Small intestine (tissue), 16 donors: ENCODE measurements at places on chromosomes 3 and 15.

- no peak for DNase-seq
These were observed 45.0 kb downstream of the SOX2 start for GRCh38 chr3:181756645-181757297.

GRCh38 chr3:159252274-159252673, 450.4 kb downstream of the MFSD1 start:
- DNase-seq = no peak

GRCh38 chr3:5120446-5120845, 1.6 kb upstream of the ARL8B start:
- no peak for DNase-seq

- no peak for DNase-seq
These were observed 408.5 kb upstream of the SUCLG2 start for GRCh38 chr3:68062926-68063325.

- no peak for DNase-seq
These were observed 6.1 kb downstream of the BCL6 start for GRCh38 chr3:187739094-187739560.

GRCh38 chr15:66760097-66760967, 58.3 kb downstream of the SMAD6 start:
- peak; percentile 34 for DNase-seq

GRCh38 chr3:163481738-163482137, 1596.6 kb downstream of the SI start:
- no peak for DNase-seq

DNA sequence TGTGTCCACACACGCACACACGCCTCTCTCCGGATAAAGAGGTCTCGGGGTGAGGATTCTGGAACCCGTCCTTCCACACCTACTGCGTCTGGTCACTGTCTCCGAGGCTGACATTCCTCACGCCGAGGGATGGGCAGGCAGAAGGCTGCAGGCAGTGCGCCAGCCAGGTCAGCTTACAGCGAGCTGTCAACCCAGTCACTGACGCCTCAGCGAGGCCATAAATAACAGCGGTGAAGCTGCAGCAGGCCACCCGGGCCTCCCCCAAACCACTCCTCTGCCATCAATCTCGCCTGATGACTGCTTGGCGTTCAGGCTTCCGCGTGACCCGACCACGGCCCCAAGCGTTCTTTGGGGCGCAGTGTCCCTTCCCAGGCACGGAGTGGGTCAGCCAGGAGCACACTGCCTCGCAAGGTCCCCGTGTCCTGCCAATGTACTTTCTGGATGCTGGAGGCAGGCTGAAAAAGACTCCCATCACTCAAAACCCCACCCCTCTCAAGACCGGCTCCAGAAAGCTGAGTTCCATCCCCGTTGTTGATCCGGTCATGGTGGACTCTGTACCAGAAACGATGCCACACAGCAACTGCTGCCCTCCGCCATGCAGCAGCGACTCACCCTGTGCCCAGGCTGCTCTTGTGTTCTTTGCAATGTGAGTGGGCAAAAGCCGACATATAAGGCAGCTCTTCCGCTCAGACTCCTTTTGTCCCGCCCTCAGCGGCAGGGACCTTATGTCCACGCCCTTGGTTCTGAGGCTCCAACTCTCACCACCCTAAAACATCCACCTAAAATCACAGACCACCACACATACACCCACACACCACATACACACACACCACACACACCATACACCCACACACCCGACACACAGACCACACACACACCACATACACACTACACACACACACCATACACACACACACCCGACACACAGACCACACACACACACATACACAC, 27.1 kb downstream of the CPN2 start:
- DNase-seq = peak; percentile 84

- DNase-seq = no peak
These were observed 22.5 kb downstream of the TTC21A start for GRCh38 chr3:39130026-39130425.

DNA sequence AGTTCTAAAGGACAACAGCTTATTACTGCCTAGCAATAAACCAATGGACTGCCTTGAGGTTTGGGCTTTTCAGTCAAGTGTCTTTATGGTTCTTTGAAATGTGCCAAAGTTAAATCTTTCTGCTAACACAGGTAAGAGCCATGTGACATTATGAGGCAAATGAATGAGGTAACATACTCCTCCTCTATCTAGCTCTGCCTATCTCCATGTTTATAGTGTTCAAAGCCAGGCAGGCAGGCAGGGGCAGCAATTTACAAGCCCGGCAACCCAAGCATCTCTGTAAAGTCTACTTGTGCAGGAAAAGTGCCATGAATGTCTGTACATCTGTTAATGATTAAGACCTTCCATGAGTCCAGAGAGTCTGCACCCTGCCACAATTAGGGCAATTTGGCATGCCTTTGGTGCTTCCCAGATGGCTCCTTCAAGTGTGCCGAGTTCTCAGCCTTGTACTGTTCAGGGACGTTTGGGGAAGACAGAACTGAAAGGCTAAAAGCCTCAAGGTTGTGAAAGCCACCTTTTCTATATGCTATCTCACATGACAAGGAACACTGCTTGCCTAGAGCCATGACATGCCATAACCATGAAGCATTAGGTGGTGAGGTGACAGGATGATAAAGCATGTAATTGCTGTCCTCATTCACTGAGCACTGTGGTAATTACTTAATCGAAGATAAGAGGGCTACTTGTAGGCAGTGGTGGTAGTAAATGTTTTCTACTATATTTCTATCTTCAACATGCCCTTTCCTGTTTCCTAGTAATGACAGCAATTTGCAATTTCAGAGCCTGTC, 41.4 kb upstream of the EIF1B start:
- DNase-seq = peak; percentile 60

GRCh38 chr3:186757686-186758220, 25.6 kb upstream of the EIF4A2 start:
- no peak for DNase-seq

DNA sequence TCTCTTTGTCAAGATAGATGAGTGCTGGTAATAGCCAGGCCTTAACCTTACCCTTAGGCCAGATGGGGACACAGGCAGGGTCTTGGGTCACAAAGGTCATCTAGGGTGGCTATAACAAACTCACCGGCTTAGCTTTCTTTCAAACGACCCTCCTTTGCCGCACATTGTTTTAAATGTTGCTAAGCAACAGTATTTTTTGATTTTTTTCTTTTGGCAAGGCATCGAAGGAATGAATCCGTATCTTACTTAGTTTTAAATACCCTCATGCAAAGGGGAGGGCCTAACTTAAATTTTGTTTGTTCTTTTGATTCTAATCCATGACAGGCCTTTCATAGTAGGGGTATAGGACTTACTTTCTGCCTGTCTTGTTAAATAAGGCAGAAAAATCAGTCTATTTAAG, 35.2 kb downstream of the ITPR1 start:
- DNase-seq = no peak

- DNase-seq = no peak
These were observed 241.9 kb upstream of the TOPAZ1 start for GRCh38 chr3:43999728-44000319.

GRCh38 chr3:155869691-155870090, 759 bp upstream of the GMPS start:
- no peak for DNase-seq

GRCh38 chr3:130729154-130729553, 17.5 kb downstream of the PIK3R4 start:
- DNase-seq = no peak

- peak; percentile 40 for DNase-seq
These were observed 22.6 kb downstream of the TGFBR2 start for GRCh38 chr3:30628901-30629590.

- no peak for DNase-seq
These were observed 94.2 kb downstream of the SLC9A9 start for GRCh38 chr3:143754090-143754489.
